ENCODE measurements at places on chromosomes 2 and 18.

DNA sequence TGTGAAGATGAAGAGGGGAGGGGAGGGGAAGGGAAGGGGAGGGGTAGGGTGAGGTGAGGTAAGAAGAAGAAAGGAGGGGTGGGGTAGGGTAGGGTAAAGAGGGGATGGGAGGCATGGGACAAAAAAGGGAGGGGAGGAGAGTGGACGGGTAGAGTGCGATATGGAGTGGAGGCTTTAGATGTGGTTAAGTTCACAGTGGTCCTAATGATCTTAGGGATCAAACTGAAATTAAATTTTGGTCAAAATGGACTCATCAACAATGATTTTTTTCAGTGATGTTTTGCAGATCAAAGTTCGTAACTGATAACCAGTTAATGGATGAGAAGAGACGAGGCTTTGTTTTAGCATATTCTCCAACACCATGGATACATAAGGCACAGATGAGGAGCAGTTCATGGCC lies 513.9 kb upstream of the ACVR2A start:
- no peak for DNase-seq

GRCh38 chr2:38737925-38738324 lies 13.2 kb downstream of the SRSF7 start:
- DNase-seq: no peak

GRCh38 chr2:226791056-226791486 lies 8.5 kb downstream of the IRS1 start:
- peak; percentile 10 for DNase-seq

GRCh38 chr18:54983041-54983686 lies 23.9 kb upstream of the CCDC68 start:
- peak; percentile 60 for DNase-seq

DNA sequence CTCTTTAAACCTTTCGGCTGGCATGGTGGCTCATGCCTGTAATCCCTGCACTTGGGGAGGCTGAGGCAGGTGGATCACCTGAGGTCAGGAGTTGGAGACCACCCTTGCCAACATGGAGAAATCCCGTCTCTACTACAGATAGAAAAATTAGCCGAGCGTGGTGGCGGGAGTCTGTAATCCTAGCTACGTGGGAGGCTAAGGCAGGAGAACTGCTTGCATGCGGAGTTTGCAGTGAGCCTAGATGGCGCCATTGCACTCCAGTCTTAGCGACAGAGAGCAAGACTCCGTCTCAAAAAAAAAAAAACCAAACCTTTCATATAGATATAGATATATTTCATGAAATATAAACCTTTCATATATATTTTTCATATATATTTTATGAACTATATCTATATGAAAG lies 864.7 kb downstream of the TRIB2 start:
- no peak for DNase-seq

DNA sequence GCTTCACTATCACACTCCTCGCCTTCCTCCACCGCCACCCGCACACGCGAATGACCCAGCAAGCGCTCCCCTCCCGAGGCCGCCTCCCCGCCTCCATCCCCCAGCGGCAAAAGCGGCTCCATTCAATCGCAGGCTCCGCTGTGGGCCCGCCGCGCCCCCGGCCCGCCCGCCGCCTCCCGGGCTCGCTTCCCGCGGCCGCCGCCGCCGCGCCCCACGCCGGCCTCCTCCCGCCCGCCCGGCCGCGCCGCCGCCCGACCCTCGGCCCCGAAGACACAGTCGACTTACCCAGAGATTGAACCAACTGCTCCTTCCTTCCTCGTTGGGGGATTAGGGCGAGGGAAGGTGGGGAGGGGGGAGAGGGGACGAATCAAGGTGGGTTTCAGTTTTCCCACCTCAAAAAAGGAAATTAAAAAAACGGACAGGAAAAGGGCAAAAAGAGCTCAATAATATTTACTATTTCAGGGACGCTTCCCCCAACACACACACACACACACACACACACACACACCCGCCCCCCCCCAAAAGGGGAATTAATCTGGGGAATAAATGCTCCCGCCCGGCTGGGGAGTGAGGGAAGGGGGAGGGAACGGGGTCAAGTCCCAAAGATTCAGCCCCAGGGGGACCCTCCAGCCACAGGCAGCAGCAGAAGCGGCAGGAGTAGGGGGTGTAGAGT lies 743 bp downstream of the XPO1 start:
- DNase-seq: no peak

GRCh38 chr18:13262839-13263691 lies 44.5 kb downstream of the LDLRAD4 start:
- DNase-seq: no peak

DNA sequence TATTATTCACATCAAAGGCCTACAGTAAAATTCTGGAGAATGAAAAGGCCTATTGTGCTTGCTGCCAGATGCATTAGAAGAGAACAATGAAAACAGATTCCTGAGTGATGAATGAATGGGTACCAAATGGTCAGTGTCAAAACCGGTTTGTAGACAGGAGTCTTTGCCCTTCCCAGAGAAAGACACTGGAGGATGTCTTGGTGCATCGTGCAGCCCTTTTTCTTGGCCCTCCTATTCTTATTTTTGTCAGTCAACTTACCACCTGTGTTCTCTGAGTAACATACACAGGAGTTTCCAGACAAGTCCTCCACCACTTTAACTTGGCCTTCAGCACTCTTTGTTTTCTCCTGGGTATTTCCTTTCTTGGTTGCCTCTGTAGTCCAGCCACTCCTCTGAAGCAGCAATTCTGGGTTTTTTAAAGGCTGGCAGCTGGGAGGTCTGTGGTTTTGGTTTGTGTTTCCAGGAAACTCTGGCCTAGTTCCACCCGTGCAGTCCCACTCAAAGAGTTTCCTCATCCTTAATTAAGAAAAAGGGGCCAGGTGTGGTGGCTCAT lies 29.4 kb downstream of the PSTPIP2 start:
- DNase-seq: no peak

DNA sequence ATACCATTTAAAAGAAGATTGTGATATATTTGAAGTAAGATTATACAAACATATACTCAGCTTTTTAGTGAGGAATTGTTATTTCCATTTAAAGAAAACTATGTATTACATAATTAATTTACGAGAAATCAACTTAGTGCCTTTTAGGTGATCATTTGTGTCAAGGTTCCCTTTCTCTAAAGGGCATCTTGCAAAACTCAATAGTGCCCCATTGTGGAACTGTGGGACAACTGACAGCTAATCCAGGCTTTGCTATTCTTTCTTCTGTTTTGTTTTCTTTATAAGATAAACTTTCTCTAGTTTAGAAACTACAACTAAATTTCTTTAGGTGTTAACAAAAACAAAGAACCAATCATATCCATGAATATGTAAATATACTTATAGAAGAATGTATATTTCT lies 24.3 kb upstream of the VIT start:
- DNase-seq: no peak

DNA sequence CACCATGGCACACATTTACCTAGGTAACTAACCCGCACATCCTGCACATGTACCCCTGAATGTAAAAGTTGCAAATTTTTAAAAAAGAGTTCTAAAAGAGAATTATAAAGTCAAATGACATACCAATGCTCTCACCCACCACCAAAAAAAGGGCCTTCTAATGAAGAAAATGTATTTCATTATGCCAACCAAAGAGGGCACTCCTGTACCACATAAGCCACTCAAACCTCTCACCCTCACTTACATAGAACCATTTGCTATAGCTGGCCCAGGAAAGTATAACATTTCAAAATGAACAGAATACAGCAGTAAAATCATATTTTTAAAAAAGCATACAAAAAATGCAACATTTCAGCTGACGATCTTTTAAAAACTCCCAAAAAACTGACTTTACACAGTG lies 241.5 kb upstream of the PKDCC start:
- DNase-seq: no peak

- DNase-seq: no peak
Observed at GRCh38 chr2:157185476-157186227, 71.9 kb upstream of the GALNT5 start.

- no peak for DNase-seq
Observed at GRCh38 chr2:5674026-5674340, 18.2 kb upstream of the SOX11 start.

DNA sequence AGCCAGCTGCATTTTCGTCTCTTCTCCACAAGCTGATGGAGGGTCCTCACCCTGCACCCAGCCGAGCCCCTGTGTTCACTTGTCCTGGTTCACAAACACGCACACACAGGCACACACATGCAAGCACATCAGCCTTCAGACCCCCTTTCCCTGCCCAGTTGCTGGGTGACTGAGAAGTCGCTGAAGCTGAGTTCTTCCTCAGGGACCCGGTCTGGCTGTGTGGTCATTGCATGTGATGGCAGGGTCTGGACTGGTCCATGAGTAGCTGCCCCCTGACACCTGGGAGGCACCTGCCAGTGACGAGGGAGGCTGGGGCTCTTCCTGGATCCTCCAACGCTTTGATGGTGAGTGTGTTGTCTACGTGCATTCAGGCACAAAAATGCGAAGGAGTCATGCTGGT lies 546.1 kb upstream of the SALL3 start:
- no peak for DNase-seq

DNA sequence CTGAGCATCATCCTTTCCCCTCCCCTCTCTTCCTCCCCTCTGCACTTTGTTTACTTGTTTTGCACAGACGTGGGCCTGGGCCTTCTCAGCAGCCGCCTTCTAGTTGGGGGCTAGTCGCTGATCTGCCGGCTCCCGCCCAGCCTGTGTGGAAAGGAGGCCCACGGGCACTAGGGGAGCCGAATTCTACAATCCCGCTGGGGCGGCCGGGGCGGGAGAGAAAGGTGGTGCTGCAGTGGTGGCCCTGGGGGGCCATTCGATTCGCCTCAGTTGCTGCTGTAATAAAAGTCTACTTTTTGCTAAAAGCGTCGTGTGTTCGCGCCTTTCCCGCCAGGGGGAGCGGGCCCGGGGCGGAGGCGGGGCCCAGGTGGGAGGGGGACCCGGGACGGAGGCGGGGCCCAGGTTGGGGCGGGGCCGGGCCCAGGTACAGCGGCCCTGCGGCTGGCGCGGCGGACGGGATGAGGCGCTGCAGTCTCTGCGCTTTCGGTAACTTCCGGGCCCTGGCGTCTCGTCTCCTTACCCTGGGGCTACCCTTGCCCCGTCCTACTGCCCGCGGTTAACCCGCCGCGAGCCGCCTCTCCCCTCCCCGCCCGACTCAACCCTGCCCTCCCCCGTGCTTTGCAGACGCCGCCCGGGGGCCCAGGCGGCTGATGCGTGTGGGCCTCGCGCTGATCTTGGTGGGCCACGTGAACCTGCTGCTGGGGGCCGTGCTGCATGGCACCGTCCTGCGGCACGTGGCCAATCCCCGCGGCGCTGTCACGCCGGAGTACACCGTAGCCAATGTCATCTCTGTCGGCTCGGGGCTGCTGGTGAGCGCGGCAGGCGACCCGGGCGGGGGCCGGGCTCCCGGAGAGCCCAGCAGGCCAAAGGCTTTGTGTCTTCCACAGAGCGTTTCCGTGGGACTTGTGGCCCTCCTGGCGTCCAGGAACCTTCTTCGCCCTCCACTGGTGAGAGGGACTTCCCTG lies at the start of gene KRTCAP3:
KRTCAP3 (plus strand) TSS at position 424 of the 962 bp plus-strand sequence; CDS start at position 456, 32 bp downstream.
- DNase-seq: no peak

GRCh38 chr2:176650104-176650837 lies 381.0 kb downstream of the MTX2 start:
- DNase-seq: no peak

GRCh38 chr2:237700512-237701032 lies 73.2 kb downstream of the LRRFIP1 start:
- no peak for DNase-seq

DNA sequence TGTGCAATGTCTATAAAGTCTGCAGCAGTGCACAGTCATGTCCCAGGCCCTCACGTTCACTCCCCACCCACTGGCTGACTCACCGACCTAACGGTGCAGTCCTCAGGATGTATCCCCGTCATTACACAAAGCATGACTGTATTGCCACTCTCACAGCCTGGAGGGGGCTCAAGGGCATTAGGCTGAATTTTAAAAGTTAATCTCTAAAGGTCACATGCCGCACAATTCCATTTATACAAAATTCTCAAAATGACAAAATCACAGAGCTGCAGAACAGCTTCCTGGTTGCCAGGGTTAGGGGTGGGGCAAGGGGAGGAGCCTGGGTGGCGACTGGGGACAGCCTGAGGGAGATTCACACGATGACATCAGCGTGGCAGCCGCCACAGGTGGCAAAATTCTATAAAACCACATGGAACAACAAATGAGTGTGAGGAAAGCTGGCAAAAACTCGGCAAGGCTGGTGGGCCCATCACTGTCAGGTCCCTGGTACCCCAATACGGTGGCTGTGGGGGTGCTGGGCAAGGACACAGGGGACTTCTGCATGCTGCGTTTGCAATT lies 97.6 kb downstream of the NDUFA10 start:
- DNase-seq: peak; percentile 2

Measured in glomerular endothelial cell (primary cell).